ENCODE measurements at places on chromosomes 6 and 20. TPM values are rescaled to one million over a fixed set of nuclear protein-coding genes. Genes with fewer than 3 reads are reported as not detected.

GRCh38 chr20:38926934-38927616 is 858 bp downstream of the FAM83D start:
- no peak overlapping the region for H3K27ac ChIP-seq
- no peak for DNase-seq
- no peaks in the 10 kb centered on the region for H3K36me3 ChIP-seq
- H3K27me3 ChIP-seq, result peaks cover 20% of the 10 kb centered on the region

GRCh38 chr6:116101790-116102189 is 1.1 kb downstream of the NT5DC1 start:
- H3K27me3 ChIP-seq, result no peaks in the 10 kb centered on the region
- H3K27ac ChIP-seq, result peak overlapping the region; percentile 91
- H3K4me1 ChIP-seq, result peaks cover 14% of the 10 kb centered on the region
- H3K36me3 ChIP-seq, result no peaks in the 10 kb centered on the region
- DNase-seq, result no peak
- no peak overlapping the region for H3K4me3 ChIP-seq

DNA sequence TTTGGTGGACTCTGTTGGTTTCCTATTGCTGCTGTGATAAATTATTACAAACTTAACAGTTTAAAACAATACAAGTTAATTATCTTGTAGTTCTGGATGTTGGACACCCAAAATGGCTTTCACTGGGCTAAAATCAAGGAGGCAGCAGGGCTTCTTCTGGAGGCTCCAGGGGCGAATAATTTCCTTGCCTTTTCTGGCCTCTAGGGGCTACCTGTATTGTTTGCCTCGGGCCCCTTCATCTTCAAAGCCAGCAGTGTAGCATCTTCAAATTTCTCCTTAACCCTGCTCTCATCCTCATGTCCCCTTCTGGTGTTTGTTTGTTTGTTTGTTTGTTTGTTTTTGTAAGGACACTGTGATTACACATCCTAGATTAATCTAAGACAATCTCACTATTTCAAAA is 60.5 kb upstream of the ANKEF1 start:
- H3K4me1 ChIP-seq, result peaks cover 7% of the 10 kb centered on the region
- no peak overlapping the region for H3K27ac ChIP-seq
- no peak overlapping the region for H3K4me3 ChIP-seq

DNA sequence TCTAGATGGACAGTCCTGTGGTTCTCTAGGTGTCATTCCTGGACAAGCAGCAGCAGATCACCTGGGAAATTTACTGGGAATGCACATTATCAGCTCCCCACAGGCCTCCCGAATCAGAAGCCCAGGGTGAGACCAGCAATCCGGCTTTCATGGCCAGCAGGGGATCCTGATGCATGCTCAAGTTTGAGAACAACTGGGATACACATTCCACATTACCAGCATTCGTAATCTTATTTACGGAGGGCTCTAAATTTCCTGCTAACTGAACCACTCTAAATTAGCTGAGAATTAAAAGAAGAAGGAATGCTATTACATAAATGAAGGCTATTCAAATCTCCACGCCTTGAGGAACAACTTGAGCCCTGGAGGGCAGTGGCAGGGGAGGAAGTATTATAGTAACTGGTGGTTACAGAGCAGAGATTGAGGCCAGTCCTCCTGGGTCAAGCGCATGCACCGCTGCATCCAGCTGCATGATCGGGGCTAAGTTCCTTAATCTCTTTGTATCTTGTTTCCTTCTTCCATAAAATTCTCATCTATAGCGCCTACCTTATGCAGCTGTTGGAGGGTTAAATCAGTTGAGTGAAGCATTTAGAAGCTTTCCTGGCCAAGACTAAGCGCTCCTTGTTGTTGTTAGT is 403.7 kb downstream of the CDH26 start:
- H3K36me3 ChIP-seq, result no peaks in the 10 kb centered on the region
- H3K4me3 ChIP-seq, result no peak overlapping the region
- no peak overlapping the region for H3K27ac ChIP-seq
- no peak for DNase-seq
- no peaks in the 10 kb centered on the region for H3K4me1 ChIP-seq
- no peaks in the 10 kb centered on the region for H3K27me3 ChIP-seq

GRCh38 chr20:51697096-51697826 is 70.9 kb downstream of the ATP9A start:
- H3K36me3 ChIP-seq, result no peaks in the 10 kb centered on the region
- H3K4me3 ChIP-seq, result no peak overlapping the region
- peaks cover 5% of the 10 kb centered on the region for H3K4me1 ChIP-seq
- no peak overlapping the region for H3K27ac ChIP-seq

The ESR1 gene
- total RNA-seq, result 5.4 TPM

The RAET1G gene
- not detected for total RNA-seq

GRCh38 chr6:20038410-20039204 is 173.7 kb downstream of the MBOAT1 start:
- DNase-seq, result no peak
- H3K27me3 ChIP-seq, result no peaks in the 10 kb centered on the region
- no peak overlapping the region for H3K27ac ChIP-seq
- peaks cover 53% of the 10 kb centered on the region for H3K36me3 ChIP-seq
- no peaks in the 10 kb centered on the region for H3K4me1 ChIP-seq
- H3K4me3 ChIP-seq, result no peak overlapping the region

DNA sequence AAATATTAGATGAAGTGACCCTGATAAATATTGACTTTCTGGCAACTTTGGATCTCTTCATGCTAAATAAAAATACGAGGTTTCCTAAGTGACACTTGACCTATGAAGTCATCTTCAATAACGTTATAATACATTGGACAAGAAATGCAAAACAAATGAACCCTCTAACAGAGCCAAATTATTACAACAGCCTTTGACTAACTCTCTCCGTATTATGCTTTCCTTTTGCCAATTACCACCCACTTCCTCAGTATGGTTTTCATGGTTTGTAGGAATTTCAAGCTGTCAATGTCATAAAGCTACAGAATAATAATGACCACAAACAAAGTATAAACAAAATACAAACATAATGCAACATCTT is 210.5 kb downstream of the MOXD1 start:
- no peaks in the 10 kb centered on the region for H3K36me3 ChIP-seq
- no peak overlapping the region for H3K4me3 ChIP-seq
- no peak overlapping the region for H3K27ac ChIP-seq

DNA sequence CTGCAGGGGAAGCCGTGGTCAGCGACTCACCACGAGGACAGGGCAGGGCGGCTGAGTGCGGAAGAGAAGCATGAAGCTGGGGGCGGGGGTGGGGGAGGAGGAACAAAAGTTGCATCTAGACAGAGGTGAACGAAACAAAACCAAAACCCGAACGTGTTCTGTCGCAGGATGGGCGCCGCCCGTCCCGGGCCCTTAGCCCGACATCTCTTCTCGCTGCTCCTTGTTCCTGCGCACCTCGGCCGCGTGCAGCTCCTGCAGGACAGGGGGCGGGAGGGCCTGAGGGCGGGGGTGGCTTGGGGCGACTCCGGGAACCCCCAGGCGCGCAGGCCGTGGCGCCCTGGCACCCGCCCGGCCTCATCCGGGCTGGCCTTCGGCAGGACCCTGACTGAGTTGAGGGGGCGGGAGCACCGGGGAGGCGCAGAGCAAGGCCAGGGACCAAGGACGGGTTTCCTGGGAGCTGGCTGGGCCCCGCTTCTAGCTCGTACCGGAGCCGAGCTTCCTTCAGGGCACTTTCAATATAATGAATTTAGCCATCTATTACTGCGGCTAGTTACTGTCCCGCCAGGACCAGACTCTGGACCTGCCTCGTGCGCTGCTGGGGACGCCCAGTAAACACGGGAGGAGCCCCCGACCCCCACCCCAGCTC is 12.0 kb downstream of the STMN3 start:
- peak overlapping the region; percentile 34 for H3K4me3 ChIP-seq
- DNase-seq, result no peak
- no peak overlapping the region for H3K27ac ChIP-seq

The BTNL2 gene
- not detected for total RNA-seq

GRCh38 chr6:71406865-71407860 is 118.6 kb downstream of the OGFRL1 start:
- no peak for DNase-seq
- no peak overlapping the region for H3K27ac ChIP-seq
- no peak overlapping the region for H3K4me3 ChIP-seq
- H3K4me1 ChIP-seq, result no peaks in the 10 kb centered on the region

The FOXQ1 gene
- not detected for total RNA-seq

The TNFRSF21 gene
- total RNA-seq, result 5.7 TPM

DNA sequence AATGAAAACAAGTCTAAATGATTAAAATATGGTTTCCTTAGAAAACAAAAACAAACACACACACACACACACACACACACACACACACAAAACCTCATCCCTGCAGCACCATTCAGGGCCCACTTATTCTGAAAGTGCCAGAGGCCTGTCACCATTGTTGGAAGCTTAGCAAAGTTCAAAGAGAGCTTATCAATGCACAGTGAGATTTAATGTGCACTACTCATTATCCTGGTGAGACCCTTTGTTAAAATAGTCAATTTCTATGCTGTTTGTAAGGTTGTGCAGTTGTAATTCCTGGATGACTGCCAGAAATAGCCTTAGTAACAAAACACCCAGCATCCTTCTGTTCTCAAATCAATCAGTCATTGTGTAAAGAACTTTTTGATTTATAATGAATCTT is 482.9 kb downstream of the GRIK2 start:
- no peak overlapping the region for H3K4me3 ChIP-seq
- H3K4me1 ChIP-seq, result no peaks in the 10 kb centered on the region
- DNase-seq, result no peak
- no peaks in the 10 kb centered on the region for H3K36me3 ChIP-seq
- no peak overlapping the region for H3K27ac ChIP-seq
- H3K27me3 ChIP-seq, result no peaks in the 10 kb centered on the region

DNA sequence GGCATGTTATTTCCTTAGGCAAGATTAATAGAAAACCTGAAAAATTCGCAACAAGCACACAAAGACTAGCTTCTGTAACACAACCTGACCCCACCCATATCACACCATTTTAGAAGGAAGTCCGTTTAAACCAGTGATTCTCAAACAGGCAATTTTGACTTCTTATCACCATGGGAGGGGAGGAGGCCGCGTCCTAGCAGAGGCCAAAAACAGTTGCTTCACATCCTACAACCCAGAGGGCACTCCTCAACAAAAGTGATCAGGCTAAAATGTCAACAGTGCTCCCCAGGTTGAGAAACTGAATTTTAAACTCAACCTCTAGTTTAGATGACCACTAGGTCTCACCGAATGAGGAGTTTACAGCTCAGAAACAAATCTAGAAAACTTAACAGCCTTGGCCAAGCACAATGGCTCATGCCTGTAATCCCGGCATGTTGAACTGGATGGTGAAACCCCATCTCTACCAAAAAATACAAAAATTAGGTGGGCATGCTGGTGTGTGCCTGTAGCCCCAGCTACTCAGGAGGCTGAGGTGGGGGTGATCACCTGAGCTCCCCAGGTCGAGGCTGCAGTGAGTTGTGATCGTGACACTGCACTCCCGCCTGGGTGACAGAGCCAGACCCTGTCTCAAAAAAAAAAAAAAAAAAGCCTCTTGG is 3.4 kb downstream of the SNX5 start:
- no peaks in the 10 kb centered on the region for H3K27me3 ChIP-seq
- peak overlapping the region; percentile 66 for H3K4me3 ChIP-seq
- peak overlapping the region; percentile 96 for H3K27ac ChIP-seq
- peaks cover 60% of the 10 kb centered on the region for H3K4me1 ChIP-seq
- DNase-seq, result no peak

- no peak overlapping the region for H3K27ac ChIP-seq
- no peaks in the 10 kb centered on the region for H3K27me3 ChIP-seq
- no peaks in the 10 kb centered on the region for H3K36me3 ChIP-seq
- no peak overlapping the region for H3K4me3 ChIP-seq
- no peak for DNase-seq
- peaks cover under 1% of the 10 kb centered on the region for H3K4me1 ChIP-seq
These were observed 330.1 kb downstream of the HDGFL1 start for GRCh38 chr6:22899426-22899825.

- no peaks in the 10 kb centered on the region for H3K27me3 ChIP-seq
- no peak overlapping the region for H3K27ac ChIP-seq
- no peaks in the 10 kb centered on the region for H3K4me1 ChIP-seq
- H3K4me3 ChIP-seq, result no peak overlapping the region
These were observed 18.1 kb downstream of the VNN1 start for GRCh38 chr6:132695773-132696172.

The NKX2-4 gene
- not detected for total RNA-seq

The ITPA gene
- total RNA-seq, result 39.4 TPM

The VNN1 gene
- 0.84 TPM for total RNA-seq

DNA sequence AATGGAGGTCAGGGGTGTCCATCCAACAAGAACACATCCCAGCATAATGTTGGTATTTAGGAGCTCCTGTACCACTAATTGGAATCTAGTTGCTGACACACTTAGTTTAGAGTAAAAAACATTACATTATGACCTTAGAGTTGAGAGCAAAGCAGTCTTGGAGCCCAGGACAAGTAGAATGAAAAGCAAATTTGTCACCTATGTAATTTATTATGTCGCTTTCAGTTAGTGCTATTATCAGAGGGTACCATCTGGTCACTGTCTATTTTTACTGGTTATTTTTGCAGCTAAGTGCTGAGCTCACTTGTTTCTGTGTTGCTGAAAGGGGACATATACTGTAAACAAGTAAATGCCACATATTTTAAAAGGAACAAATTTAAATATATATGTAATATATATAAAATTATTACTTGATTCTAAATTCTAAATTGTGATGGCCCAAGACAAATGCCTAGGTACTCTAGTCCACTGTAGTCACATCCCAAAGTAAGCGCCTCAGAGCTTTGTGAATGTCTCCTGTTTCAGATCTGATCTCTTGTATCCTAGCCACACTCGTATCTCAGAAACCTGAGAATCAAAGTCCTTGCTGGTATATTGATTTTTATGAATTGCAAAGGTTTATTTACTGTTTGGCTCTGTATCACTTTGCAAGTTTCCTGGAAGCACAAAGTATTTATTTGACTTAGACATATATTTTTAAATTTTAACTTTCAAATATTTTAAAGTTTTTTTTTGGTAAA is 148.6 kb upstream of the MAN1A1 start:
- H3K27me3 ChIP-seq, result no peaks in the 10 kb centered on the region
- no peaks in the 10 kb centered on the region for H3K4me1 ChIP-seq
- no peak for DNase-seq
- H3K36me3 ChIP-seq, result no peaks in the 10 kb centered on the region
- no peak overlapping the region for H3K4me3 ChIP-seq
- H3K27ac ChIP-seq, result no peak overlapping the region

The CITED2 gene
- total RNA-seq, result 344 TPM

DNA sequence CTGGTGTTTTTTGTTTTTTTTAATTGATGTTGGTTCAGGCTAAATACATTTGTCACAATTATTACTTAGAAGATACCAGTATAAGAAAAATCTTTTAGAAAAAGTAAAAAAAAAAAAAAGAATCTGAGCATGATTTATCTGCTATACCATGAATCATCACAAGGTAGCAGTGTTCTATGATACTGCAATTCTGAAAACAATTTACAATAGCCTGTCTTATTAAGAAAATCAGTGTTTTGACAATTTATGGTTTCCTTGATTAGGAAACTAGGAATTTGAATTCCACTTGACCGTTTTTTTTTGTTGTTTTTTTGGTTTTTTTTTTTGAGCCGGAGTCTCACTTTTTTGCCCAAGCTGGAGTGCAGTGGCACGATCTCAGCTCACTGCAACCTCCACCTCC is 9.3 kb upstream of the MAK start:
- no peak for DNase-seq
- H3K27me3 ChIP-seq, result no peaks in the 10 kb centered on the region
- no peak overlapping the region for H3K27ac ChIP-seq
- H3K4me1 ChIP-seq, result no peaks in the 10 kb centered on the region

The SLC17A2 gene
- total RNA-seq, result not detected

- no peaks in the 10 kb centered on the region for H3K36me3 ChIP-seq
- no peaks in the 10 kb centered on the region for H3K27me3 ChIP-seq
- H3K27ac ChIP-seq, result no peak overlapping the region
- no peak overlapping the region for H3K4me3 ChIP-seq
These were observed 12.4 kb downstream of the PXMP4 start for GRCh38 chr20:33707668-33708067.

- peaks cover 32% of the 10 kb centered on the region for H3K4me1 ChIP-seq
- H3K4me3 ChIP-seq, result no peak overlapping the region
- no peaks in the 10 kb centered on the region for H3K36me3 ChIP-seq
- no peaks in the 10 kb centered on the region for H3K27me3 ChIP-seq
- no peak for DNase-seq
These were observed 35.6 kb downstream of the SUN5 start for GRCh38 chr20:32968478-32969241.

The ANGPT4 gene
- total RNA-seq, result 4.7 TPM
